ENCODE measurements at places on chromosomes 6 and 20.

GRCh38 chr6:134870677-134871498 lies 79.0 kb downstream of the ALDH8A1 start:
- no peak for DNase-seq

GRCh38 chr6:41561416-41561815 lies 15.2 kb downstream of the FOXP4 start:
- no peak for DNase-seq

DNA sequence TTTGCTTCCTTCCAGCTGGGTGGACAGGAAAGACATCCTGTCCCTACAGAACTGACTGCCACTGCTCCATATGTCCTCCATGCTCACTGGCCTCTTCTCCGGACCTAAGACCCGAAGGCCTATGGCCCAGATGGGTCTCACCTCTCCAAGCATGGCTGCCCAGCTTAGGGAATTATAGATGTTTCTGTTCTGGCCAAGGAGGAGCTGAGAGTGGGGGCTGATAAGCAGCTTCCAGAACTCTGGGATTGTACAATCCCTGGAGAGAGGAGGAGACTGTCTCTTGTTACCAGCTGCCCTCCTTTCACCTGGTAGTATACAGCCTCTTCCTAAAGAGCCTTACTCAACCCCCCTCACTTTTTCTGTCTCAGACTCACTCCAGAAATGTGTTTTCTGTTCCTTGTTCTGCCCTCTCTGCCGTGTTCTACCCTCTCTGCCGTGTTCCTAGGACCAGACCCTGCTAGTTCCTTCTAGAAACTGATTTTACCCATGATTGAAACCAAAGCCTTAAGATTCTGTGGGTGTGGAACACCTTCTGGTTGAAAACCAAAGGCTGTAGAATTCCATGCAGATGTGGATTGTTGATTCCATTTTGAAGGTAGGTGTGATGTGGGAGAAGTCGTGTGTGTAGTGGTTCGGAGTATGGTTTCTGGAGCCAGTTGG lies 28.7 kb downstream of the ANKS1A start:
- DNase-seq, result no peak

DNA sequence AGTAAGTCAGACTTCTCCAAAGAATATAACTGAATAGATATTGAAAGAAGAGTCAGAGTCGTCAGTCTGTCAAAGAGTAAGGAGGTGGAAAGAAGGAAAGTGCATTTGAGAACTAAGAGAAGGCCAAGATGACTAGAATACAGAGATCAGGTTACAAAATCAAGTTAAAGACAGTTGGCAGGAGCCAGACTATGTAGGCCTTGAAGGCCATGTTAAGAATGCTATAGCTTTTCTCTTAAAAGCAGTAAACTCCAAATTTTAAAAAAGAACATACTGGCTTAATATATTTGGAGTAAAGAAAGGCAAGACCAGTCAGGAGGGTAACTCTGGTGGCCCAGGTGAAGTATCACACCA lies 68.8 kb downstream of the IBTK start:
- DNase-seq, result no peak

GRCh38 chr20:5526516-5526915 lies 209.8 kb upstream of the PROKR2 start:
- DNase-seq, result no peak

DNA sequence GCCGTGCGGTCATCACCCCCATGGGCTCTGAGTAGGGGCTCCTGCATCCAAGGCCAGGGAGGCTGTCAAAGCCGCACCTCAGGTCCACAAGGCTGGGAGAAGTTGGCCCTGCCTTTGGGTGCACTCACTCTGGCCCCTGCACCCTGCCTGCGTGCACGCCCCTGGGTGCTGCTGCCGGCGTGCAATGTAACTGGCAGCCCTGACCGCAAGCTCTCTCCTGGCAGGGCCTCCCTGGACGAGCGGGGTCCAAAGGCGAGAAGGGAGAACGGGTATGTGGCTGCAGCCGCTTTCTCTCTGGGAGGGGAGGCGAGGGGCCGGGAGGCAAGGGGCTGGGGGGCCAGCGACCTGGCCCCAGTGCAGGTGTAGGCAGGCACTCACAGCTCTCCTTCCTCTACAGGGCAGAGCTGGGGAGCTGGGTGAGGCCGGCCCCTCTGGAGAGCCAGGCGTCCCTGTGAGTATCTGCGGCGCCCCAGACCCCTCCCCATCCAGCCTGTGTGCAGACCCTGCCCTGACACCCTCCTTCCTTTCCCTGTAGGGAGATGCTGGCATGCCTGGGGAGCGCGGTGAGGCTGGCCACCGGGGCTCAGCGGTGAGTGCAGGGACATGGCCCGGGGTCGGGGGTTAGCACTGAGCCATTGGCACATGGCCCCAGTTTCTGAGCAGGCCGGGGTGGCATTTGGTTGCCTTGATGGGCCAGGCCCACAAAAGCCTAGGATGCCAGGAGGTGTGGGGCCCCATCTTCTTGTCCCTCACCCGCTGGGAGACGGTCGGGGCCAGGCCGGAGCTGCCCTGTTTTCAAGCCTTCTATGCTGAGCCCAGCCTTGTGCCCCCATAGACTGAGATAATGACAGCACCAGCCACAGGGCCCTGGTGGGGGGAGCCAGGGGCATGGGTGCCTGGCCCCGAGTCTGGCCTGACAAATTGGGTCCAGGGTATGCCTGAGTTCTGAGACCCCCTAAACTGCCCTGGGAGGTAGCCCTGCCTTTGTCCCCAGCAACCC lies 12.7 kb downstream of the COL9A3 start:
- DNase-seq, result no peak

- no peak for DNase-seq
These were observed 8.1 kb downstream of the CFAP61 start for GRCh38 chr20:20060234-20060998.

DNA sequence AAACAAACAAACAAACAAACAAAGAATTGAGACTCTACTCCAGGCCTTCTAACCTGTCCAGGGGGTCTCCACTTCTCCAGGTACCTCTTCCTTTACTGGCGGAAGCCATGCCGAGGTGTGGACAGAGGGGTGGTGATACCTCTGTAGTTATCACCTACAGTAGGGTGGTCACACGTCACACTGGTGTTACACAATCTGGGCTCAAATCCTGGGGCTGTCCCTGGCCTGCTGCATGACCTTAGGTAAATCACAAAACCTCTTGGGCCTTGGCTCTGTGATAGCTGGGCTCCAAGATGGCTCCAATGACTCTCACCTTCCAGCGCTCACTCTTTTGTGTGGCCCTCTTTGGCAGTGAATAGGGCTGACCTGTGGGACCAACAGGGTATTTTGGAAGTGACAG lies 76.8 kb upstream of the ZNFX1 start:
- DNase-seq, result no peak

- DNase-seq, result no peak
These were observed 75.8 kb upstream of the AFDN start for GRCh38 chr6:167750956-167751358.

GRCh38 chr6:45591890-45592289 lies 214.2 kb upstream of the SUPT3H start:
- no peak for DNase-seq

GRCh38 chr20:2690718-2691117 lies 1.9 kb upstream of the EBF4 start:
- no peak for DNase-seq

DNA sequence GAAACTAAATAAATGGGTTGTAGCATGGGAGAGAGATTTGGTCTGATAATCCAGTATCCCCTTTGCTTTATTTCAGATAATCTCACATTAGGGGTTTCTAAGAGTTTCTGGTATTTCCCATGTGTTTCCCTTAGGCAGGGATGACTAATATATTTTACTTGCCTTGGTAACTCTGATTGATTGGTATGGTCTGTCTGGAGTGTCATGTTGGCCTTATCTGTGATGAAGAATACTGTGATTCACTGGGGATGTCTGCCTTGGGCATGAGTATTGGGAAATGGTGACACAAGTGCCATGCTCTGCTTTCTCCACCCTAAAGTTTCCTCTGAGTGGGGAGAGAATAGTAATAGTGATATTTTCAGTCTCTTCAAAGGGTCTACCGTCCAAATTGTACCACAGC lies 10.1 kb downstream of the SLC22A2 start:
- no peak for DNase-seq

- no peak for DNase-seq
These were observed 49.2 kb downstream of the PPP1R16B start for GRCh38 chr20:38854654-38855066.

Measured in substantia nigra (tissue), 51 donors.